ENCODE measurements at places on chromosomes 1 and 21.
A peak's percentile ranks its signal among the peaks of the same experiment; 100 is the strongest.

GRCh38 chr1:18148461-18148860 is 40.9 kb downstream of the IGSF21 start:
- DNase-seq = no peak

- no peak for DNase-seq
Measured at GRCh38 chr21:29893687-29894086, 46.1 kb downstream of the GRIK1 start.

DNA sequence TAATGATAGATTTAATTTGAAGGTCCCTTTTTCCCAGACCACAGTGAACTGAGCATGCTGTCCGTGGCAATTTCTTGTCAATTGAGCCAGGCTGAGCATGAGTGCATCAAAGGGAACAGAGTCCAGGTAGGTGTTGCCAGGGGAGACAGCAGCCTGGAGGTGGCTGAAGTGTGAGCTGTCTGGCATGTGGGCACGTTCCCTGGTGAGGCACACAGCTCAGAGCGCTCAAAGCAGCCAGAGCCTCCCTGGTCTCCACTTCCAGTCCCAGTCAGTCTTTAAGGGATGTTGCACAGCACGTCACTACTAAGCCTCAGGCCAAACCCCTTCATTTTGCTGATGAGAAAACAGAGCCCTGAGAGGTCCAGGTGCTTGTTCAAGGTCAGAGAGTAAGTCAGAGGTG is 251.4 kb downstream of the MATN1 start:
- no peak for DNase-seq

- DNase-seq = peak; percentile 72
Measured at GRCh38 chr1:23098463-23099170, 70.0 kb downstream of the LUZP1 start.

- no peak for DNase-seq
Measured at GRCh38 chr1:46647611-46648010, 20.6 kb downstream of the ATPAF1 start.

DNA sequence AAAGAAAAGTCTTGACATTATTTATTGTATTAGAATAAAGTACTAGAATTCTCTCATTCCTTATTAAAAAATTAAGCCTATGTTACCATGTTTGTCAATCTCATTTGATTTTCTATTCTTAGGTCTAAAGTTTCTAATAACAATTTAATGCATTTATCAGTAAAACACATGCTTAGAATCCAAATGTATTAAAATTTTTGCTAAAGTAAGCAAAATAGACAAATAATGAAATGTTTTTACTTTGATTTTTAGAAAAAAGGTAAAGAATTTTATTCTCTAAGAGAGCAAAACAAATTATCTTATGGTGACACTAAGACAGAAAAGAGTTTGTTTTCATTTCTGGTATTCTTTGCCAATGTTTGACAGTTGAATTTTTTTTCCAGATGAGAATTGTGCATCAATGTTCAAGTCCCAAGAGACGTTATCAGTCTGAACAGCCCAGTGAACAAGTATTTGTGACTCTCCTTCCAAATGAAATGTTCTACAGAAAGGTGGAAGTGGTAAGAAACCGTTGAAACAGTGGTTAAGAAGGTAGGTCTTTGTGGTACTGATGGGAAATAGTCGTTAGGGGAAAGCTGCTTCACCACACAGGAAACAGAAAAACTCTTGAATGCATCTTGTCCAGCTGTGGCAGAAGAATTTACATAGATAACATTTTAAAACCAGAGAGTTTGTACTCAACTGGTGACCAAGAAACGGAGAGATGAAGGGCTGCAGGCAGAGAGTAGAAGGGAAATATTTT is 402.5 kb downstream of the PTPRC start:
- no peak for DNase-seq

DNA sequence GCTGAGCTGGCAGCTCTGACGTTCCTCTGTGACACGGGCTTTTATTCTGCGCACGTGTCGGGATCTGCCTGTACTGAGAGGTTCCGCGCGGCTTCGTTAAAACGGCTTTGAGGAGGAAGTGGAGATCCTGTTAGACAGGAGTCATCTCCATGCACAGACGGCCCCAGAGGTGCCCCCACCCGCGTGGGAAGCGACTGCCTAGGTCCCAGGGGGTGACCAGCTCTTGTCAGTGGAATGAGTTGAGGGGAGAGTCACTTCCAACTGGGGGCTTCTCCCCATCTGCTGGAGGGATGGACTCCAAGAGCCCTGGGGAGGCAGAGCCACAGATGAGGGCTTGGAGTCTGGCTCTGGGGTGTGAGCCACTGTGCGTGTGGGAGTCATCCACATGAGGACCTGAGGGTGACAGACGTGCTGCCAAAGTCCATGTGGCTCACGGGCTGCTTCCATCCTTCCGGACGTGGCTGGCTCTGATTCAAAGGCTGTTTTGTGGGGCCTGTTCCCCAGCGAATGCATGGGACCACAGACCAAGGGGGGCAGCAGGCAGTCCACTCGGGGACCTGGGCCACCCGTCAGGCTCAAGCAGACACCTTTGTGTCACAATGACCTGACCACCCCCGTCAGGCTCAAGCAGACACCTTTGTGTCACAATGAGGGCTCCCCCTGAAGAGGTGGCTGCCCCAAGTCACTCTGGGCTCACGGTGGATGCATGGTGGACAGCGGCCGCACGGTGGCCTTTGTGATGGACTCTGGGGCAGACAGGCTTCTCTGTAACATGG is 26.8 kb downstream of the PTTG1IP start:
- no peak for DNase-seq

DNA sequence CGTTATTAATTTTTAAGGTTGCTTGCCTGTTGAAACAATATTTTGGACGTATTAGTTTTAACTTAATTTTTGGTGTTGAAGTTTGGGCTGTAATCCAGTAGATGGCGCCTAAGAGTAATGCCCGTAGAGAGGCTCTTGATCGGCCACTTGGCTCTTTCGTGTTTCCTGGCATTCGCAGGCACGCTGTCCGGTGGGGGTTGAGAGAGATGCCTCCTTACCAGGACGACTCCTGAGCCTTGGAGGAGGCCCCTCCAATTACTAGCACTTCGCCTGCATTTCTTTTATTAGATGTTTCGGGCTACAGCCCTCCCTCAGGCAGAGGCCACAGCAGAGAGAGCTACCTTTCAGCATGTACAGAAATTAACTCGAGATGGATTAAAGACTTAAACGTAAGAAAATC is 12.0 kb downstream of the OR2M4 start:
- DNase-seq = no peak

DNA sequence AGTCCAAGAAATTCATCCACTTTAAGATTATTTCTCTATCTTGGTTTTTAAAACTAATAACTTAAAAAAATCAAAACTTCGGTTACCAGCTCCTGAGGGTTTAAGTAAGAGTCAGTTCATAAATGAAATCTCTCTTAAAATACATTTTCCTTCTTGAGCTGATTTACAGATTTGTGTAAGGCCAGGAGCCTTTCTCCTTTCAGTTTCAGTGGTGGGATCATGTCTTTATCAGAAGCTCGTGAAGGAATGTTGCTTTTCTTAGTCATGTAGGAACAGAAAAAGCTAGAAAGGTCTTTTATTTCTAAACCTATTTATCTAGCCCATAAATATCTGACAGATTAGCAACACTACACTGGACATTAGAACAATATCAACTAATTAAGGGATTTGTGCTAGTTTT is 390.2 kb downstream of the GPATCH2 start:
- DNase-seq = no peak

GRCh38 chr1:19321071-19321470 is 8.9 kb downstream of the SLC66A1 start:
- no peak for DNase-seq

DNA sequence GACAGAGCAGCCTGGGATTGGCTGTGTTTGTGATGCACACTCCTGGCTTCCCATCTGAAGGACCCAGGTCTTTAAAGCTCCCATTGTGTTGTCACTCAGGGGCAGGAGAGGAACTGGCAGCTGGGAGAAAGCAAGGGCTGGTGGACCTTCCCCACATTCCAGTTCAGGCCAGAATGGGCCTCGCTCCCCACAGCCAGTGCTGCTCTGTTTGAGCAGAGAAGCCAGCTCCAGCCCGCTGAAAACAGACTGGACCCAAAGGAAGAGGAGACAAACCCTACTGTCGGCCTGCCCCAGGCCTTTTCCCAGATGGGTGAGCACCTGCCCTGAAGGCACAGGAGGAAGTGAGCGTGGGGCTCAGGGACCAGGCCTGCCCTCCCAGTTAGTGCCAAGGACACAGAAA is 499.4 kb downstream of the NPHP4 start:
- DNase-seq = no peak

GRCh38 chr1:230153641-230154296 is 86.7 kb downstream of the GALNT2 start:
- DNase-seq = no peak

GRCh38 chr1:200330741-200331428 is 79.0 kb downstream of the ZNF281 start:
- DNase-seq = no peak

DNA sequence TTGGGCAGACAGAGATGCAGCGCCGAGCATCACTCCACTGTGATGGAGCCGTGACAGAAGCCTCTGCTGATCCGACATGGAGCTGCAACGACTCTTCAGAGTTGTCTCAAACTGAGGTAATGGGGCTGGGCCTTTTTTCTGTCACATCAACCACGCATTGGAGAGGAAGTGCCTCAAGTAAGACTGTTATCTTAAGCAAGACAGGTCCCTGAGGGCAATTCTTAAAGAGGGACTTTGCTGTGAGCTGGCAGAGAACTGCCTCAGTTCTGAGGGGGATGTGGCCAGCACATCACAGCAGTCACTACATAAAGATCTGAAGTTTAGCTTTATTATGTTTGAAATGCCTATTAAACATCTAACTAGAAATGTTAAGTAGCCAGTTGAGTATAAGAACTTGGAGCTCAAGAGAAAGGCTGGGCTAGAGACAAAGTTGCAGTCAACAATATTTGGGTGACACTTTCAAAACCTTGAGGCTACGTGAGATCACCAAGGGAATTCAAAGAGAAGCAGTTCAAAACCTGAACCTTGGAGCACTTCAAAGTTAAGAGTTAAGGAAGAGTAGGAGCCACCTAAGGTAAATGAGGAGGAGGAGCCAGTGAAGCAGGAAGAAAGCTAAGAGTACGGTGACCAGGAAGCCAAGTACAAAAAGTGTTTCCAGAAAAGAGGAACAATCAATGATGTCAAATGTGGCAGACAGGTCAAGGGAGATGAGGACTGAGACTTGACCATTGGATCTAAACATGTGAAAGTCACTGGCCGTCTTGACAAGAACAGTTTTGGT is 54.2 kb upstream of the BCL9 start:
- no peak for DNase-seq

DNA sequence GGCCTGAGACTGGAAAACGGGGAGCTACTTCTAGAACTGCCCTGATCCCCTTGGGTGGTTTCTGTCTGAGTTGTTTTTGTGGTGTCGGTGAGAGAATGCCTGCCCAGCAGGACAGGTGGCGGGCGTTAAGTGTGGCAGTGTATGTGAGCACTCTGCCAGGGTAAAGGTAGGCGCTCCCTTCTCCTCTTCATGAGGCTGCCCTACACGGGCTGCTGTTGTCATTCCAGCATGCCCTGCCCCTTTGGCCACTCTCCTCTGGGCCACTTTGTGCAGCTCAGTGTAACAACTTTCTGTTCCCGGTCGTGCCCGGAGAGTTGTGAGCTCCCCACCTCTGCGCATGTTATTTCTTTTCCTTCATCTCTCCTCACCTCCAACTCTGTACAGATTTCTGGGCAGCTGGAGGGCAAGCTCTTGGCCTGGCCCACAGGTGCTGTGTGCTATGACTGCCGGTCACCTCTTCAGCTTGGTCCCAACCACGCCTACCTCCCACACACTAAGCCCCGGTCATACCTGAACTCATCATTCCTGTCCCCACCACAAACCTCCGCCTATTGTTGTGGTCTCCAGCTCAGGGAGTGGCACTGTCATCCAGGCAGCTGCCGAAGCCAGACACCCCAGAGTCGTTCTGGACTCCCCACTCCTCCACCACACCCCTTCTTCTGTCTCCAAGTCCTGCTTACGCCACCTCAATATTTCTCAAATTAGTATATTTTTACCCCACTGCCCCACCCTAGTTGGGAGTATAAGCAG is 69.0 kb downstream of the GADD45A start:
- no peak for DNase-seq

GRCh38 chr1:19477284-19478249 is 7.8 kb downstream of the CAPZB start:
- DNase-seq = no peak

- DNase-seq = no peak
Measured at GRCh38 chr1:45585110-45585426, 1.2 kb downstream of the NASP start.

DNA sequence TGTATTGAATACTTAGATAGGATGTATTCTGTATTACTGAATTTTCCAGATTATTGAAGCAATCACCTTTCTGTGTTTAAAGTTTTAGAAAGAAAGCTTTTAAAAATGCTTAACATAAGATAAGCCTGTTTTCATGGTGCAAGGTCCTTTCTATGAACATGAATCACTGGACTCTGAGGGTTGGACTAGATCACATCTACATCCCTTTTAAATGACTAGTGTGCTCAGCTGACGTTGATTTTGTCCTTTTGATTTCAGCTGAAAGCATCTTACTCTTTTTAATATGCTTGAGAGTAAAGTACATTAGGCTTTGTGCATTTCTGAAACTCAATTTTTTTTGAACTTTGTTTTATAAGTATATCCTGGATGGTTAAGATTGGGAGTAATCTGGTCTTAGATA is 16.2 kb downstream of the MIER1 start:
- no peak for DNase-seq

- DNase-seq = no peak
Measured at GRCh38 chr1:42957229-42957879, 1.3 kb downstream of the SLC2A1 start.

DNA sequence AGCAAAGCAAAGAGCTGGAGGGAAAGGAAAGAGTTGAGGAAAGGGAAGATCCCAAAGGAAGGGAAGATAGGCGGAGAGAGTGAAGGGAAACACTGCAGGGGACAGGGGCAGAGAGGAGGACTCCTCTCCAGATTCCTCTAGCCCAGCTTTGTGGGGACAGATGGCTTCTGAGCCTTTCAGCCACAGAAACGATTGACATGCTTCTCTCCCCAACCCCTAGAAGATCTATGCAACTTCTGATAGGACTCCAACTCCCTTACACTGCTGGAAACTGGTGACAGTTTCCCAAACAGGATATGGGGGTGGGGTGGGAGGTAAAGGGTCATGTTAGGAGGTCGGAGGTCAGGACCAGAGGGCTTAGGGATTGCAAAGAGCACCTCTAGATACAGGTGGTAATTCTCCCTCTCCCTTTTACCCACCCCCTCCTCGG is 6.5 kb downstream of the MEX3A start:
- no peak for DNase-seq

- no peak for DNase-seq
Measured at GRCh38 chr1:78072216-78072615, 26.4 kb downstream of the GIPC2 start.
